ENCODE measurements at places on chromosomes 5 and 9. TPM values are rescaled to one million over a fixed set of nuclear protein-coding genes. Genes with fewer than 3 reads are reported as not detected.

The MELK gene
- not detected for total RNA-seq

GRCh38 chr5:95909738-95910137, 51.9 kb downstream of the ELL2 start:
- no peak overlapping the region for H3K27ac ChIP-seq
- no peaks in the 10 kb centered on the region for H3K36me3 ChIP-seq
- DNase-seq: no peak
- no peak overlapping the region for H3K4me3 ChIP-seq
- peaks cover 4% of the 10 kb centered on the region for H3K4me1 ChIP-seq

GRCh38 chr9:99265691-99266090, 43.6 kb downstream of the SEC61B start:
- no peak overlapping the region for H3K4me3 ChIP-seq
- H3K27ac ChIP-seq: no peak overlapping the region
- no peaks in the 10 kb centered on the region for H3K4me1 ChIP-seq
- no peaks in the 10 kb centered on the region for H3K36me3 ChIP-seq
- H3K27me3 ChIP-seq: no peaks in the 10 kb centered on the region
- DNase-seq: no peak

The HTR4 gene
- total RNA-seq: 0.26 TPM

DNA sequence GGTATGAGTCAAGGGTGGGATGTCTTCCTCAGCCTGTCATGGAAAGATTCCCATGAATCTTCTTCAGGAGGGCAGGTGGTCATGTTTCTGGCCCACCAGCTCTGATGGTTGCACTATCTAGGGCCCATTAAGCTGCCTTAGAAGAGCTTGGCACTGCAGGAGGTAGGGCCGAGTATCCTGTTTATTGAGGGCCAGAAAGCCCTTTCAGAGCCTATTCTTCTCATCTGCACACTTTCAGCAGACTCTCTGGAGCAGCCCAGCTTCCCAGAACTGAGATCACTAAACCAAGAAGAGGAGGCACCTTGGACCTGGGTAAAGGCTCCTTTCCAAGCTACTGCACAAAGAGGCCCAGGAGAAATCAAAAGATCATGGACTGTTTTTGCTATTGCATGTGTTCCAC, 146.5 kb downstream of the MTX3 start:
- H3K27me3 ChIP-seq: no peaks in the 10 kb centered on the region
- no peak overlapping the region for H3K27ac ChIP-seq
- H3K4me3 ChIP-seq: no peak overlapping the region

The SUSD3 gene
- 15.6 TPM for total RNA-seq

GRCh38 chr5:145130996-145131395, 704.1 kb downstream of the PRELID2 start:
- no peaks in the 10 kb centered on the region for H3K27me3 ChIP-seq
- no peak overlapping the region for H3K4me3 ChIP-seq
- no peak for DNase-seq
- H3K27ac ChIP-seq: no peak overlapping the region

DNA sequence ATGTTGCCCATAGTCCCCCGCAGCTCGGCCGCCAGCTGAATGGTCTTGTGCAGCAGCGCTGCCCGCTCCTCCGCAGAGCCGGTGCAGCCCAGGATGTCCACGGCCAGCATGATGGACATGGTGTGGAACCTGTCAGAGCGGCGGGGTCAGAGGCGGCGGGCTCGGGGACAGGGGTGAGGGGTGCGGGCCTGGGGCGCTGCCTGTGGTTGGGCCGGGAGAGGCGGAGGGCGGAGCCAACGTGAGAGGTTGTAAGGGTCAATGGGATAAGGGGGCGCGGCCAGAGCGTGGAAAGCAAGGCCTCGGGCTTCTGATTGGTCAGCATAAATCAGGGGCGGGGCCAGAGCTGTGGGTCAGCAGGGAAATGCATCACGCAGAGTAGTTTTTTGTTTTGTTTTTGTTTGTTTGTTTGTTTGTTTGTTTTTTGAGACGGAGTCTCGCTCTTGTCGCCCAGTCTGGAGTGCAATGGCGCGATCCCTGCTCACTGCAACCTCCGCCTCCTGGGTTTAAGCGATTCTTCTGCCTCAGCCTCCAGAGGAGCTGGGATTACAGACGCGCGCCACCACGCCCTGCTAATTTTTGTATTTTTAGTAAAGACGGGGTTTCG, 6.8 kb upstream of the TOR2A start:
- H3K4me3 ChIP-seq: no peak overlapping the region
- H3K36me3 ChIP-seq: no peaks in the 10 kb centered on the region
- H3K27ac ChIP-seq: no peak overlapping the region
- no peaks in the 10 kb centered on the region for H3K4me1 ChIP-seq

- peak overlapping the region; percentile 95 for H3K27ac ChIP-seq
- DNase-seq: peak; percentile 51
These were observed 40.2 kb downstream of the TRIO start for GRCh38 chr5:14183187-14183939.

DNA sequence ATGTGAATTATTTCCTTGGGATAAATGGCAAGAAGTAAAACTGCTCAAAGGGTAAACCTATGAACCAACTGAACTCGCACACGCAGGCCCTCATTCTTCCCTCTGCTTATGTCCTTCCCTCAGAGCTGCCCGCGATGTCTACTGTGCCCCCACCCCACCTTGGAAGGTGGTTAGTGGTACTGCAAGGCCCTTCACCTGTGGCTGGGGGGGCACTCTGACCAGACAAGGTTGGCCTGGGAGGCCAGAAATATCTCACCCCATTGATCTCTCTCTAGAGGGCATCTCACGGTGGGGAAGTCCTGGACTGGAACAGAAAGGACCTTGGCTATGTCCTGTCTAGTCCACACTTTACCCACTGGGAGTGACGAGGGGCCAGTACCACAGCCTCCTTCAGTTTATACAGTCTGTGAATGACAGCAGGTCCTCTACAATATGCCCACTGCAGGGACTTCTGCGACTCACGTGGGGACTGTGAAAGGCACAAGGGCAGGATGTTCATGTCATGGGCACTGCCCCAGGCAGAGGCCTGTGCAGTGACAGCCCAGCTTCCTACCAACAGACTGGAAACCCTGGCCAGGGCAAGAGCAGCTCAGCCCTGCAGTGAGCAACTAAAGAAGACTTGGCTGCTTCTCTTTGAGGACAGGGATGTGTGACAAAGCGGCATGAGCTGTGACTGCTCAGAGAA, 56.8 kb upstream of the SYNPO start:
- H3K4me1 ChIP-seq: peaks cover 3% of the 10 kb centered on the region
- no peaks in the 10 kb centered on the region for H3K27me3 ChIP-seq
- no peak for DNase-seq
- H3K36me3 ChIP-seq: no peaks in the 10 kb centered on the region

- no peak overlapping the region for H3K4me3 ChIP-seq
- H3K4me1 ChIP-seq: no peaks in the 10 kb centered on the region
- H3K27ac ChIP-seq: no peak overlapping the region
- no peak for DNase-seq
- H3K27me3 ChIP-seq: no peaks in the 10 kb centered on the region
These were observed 170.0 kb downstream of the CRB2 start for GRCh38 chr9:123525957-123526356.

The DDX4 gene
- not detected for total RNA-seq

The TAF11L10 gene
- not detected for total RNA-seq

The ZFP2 gene
- 1.8 TPM for total RNA-seq

- H3K27ac ChIP-seq: no peak within 1 kb of the TSS
- H3K4me1 ChIP-seq: no peaks in the 10 kb centered on the region
- H3K27me3 ChIP-seq: no peaks in the 10 kb centered on the region
- no peaks in the 10 kb centered on the region for H3K36me3 ChIP-seq
- H3K4me3 ChIP-seq: no peak within 1 kb of the TSS
These were observed at the start of gene TAL2 for GRCh38 chr9:105662184-105663104. Gene TAL2, plus strand, starts transcription at chr9:105662457. Its CDS starts 40 bp downstream, at chr9:105662497.

DNA sequence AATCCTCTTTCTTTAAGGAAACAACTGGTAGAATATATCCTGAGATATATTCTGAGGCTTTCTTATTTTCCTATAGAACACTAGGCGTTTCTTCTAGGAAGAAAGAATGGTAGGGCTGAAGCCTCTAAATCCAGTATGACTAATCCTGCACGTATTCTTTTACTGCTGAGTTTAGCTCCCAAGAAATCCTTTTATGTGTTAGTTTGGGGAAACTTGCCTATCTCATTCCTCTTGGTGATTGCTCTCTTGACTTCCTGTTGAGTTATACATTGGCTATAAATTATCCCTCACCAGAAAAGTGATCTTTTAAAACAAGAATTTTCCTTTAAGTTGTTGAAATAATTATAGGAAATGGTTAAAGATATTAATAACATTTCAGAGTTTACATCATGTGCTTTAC, 422.9 kb downstream of the TMEM161B start:
- DNase-seq: no peak
- H3K27me3 ChIP-seq: no peaks in the 10 kb centered on the region
- no peak overlapping the region for H3K27ac ChIP-seq
- no peak overlapping the region for H3K4me3 ChIP-seq
- H3K4me1 ChIP-seq: no peaks in the 10 kb centered on the region
- no peaks in the 10 kb centered on the region for H3K36me3 ChIP-seq

The JAKMIP2 gene
- total RNA-seq: 6.1 TPM

- H3K4me1 ChIP-seq: no peaks in the 10 kb centered on the region
- DNase-seq: no peak
- no peak overlapping the region for H3K4me3 ChIP-seq
- no peaks in the 10 kb centered on the region for H3K36me3 ChIP-seq
These were observed 66.4 kb upstream of the ZNF608 start for GRCh38 chr5:124812771-124813358.

GRCh38 chr9:121189006-121189405, 12.7 kb downstream of the RAB14 start:
- H3K4me1 ChIP-seq: peaks cover 12% of the 10 kb centered on the region
- no peaks in the 10 kb centered on the region for H3K27me3 ChIP-seq
- H3K4me3 ChIP-seq: no peak overlapping the region

- no peak overlapping the region for H3K4me3 ChIP-seq
- no peaks in the 10 kb centered on the region for H3K4me1 ChIP-seq
- H3K36me3 ChIP-seq: no peaks in the 10 kb centered on the region
- H3K27ac ChIP-seq: no peak overlapping the region
- DNase-seq: no peak
- no peaks in the 10 kb centered on the region for H3K27me3 ChIP-seq
These were observed 66.9 kb downstream of the TLR4 start for GRCh38 chr9:117771136-117771535.

DNA sequence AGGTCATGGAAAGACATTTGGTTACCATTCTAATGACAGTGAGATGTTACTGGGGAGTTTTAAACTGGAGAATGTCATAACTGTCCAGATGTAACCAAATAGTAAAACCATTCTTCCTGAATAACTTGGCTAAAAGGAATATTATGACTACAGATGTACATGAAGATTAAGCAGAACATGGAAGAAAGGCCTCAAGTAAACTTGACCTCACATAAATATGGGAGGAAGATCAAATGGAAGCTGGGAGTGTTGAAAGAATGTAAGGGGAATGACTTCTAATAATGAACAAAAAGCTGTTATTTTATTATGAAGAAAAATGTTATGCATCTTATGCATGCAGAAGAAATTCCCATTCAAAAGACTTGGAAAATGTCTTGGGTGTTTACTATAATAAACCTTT, 107.7 kb upstream of the CDKN2B start:
- no peaks in the 10 kb centered on the region for H3K36me3 ChIP-seq
- H3K27ac ChIP-seq: no peak overlapping the region
- H3K27me3 ChIP-seq: no peaks in the 10 kb centered on the region
- H3K4me3 ChIP-seq: no peak overlapping the region

DNA sequence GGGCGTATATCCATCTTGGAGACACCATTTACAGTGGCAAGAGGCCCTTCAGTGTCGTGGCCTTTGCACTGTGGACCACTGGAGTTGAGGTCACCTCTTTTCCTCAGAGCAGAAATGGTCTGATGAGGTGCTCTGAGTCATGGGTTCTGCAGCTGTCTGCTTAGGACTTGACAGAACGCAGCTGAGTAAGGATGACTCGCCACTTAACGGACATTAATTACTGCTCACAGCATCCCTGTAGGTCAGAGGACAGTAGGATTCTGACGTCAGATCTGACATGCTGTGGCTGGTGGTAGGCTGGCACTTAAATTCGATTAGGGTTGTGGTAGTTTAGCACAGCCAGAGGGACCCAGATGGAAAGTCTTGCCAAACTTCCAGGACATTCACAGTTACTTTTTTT, 479.4 kb downstream of the DMAC1 start:
- H3K27ac ChIP-seq: peak overlapping the region; percentile 57
- H3K36me3 ChIP-seq: no peaks in the 10 kb centered on the region
- no peaks in the 10 kb centered on the region for H3K27me3 ChIP-seq
- H3K4me1 ChIP-seq: peaks cover 1% of the 10 kb centered on the region
- no peak overlapping the region for H3K4me3 ChIP-seq

DNA sequence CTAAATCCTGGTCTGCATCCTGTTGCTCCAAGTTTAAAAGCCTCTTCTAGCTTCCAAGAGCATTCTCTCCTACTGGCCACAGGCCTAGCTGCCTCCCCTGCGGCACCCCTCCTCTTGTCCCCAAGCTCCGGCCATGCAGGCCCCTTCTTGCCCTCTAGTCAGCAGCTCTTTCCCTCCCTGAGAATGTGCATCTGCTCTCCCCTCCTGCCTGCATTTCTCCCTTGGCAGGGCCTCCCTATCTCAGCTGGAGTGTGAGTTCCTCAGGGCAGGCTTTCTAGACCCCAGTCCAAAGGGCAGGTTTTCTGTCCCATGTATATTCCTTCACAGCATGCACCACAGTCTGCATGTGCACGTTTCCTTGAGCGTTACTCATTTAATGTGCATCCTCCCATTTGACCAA, 24.6 kb upstream of the BARX1 start:
- H3K27me3 ChIP-seq: no peaks in the 10 kb centered on the region
- H3K4me1 ChIP-seq: no peaks in the 10 kb centered on the region
- H3K4me3 ChIP-seq: no peak overlapping the region
- DNase-seq: no peak
- H3K36me3 ChIP-seq: no peaks in the 10 kb centered on the region

The COL15A1 gene
- total RNA-seq: 62.1 TPM

DNA sequence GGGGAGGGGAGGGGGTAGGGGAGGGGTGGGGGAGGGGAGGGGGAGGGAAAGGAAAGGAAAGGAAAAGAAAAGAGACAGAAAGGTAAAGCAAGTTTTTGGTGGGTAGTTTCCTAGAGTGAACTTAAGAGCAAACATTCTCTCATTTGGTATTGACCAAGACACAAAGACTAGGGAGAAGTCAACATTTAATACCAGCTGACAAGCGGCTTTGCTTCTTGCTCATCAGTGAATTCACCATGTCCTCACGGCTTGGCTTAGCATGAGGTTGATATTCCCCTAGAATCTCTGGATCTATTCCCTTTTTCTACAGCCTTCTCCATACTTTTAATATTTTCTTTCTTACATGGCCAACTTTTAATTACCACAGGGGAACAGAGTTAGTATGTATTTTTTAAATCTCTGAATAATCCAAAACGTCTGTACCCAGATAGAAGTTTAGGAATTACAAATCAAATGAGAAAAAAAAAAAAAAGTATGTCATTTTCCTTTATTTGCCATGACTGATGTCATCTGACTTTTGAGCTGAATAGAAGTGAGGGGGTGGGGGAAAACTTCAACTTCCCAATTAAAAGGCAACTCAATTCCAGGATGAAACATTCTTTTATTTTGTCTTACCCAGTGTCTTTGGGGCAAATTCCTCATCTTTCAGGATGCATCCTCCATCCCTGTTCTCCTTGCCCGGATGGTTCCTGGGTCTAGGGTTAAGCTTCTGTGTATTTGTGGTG, 40.1 kb upstream of the GLIS3 start:
- DNase-seq: no peak
- no peaks in the 10 kb centered on the region for H3K27me3 ChIP-seq
- no peak overlapping the region for H3K4me3 ChIP-seq
- no peaks in the 10 kb centered on the region for H3K36me3 ChIP-seq
- H3K4me1 ChIP-seq: no peaks in the 10 kb centered on the region

GRCh38 chr5:150131978-150132694, 23.5 kb downstream of the PDGFRB start:
- H3K27me3 ChIP-seq: no peaks in the 10 kb centered on the region
- H3K4me3 ChIP-seq: no peak overlapping the region
- H3K36me3 ChIP-seq: no peaks in the 10 kb centered on the region
- peak; percentile 68 for DNase-seq

GRCh38 chr5:179478624-179479023, 71.7 kb upstream of the RUFY1 start:
- H3K27me3 ChIP-seq: no peaks in the 10 kb centered on the region
- no peak for DNase-seq
- no peaks in the 10 kb centered on the region for H3K4me1 ChIP-seq
- H3K27ac ChIP-seq: no peak overlapping the region
- H3K36me3 ChIP-seq: no peaks in the 10 kb centered on the region

The NUP155 gene
- total RNA-seq: 54.6 TPM
